ENCODE measurements at places on chromosomes 1 and 21.

GRCh38 chr1:118960026-118960561, 28.0 kb downstream of the TBX15 start:
- peak; percentile 52 for DNase-seq

- peak; percentile 78 for DNase-seq
Observed at GRCh38 chr1:41739061-41739955, 179.4 kb downstream of the HIVEP3 start.

- DNase-seq: peak; percentile 43
Observed at GRCh38 chr21:26777166-26777565, 68.0 kb downstream of the ADAMTS1 start.

GRCh38 chr21:15875286-15875685, 145.5 kb downstream of the USP25 start:
- DNase-seq: no peak

DNA sequence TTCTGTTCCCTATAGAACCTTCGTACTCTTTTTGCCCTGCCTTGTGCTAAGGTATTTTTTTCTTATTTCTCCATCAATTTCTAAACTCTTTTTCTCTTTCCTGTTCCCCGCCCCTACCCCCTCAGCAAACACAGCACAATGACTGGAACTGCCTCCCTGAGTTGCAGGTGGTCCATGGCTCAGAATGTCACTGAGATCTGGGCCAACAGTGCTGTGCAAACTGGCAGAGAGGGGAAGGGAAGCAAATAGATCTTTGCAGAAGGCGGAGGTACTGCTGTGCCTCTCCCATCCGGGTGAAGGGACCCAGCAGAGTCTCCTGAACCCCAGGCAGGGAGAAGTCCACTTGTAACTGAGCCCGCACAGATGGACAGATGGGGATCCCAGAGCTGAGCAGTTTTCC, 32.6 kb upstream of the A3GALT2 start:
- DNase-seq: no peak

DNA sequence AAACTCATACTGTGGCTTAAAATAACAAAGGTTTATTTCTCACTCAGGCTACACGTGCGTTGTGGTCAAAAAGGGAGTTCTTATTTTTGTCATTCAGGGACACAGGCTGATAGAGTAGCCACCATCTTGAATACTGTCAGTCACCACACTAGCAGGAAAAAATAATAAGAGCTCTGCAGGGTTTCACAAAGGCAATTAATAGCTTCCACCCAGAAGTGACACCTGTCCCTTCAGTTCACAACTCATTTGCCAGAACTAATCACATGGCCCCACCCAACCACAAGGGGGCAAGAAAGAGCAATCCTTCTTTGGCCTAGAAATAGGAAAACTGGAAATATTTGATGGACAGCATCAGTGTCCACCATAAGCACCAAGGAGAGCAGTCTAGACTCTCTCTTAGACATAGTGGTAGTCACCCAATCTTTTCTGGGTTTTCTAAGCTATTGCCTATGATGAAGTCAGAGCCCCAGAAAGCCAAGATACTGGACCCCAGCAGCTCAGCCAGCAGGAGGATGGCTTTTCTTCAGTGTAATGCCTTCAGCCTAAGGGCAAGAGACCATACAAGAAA, 8.2 kb downstream of the HAPLN2 start:
- DNase-seq: peak; percentile 53

GRCh38 chr1:109191377-109191776, 22.3 kb upstream of the SARS1 start:
- DNase-seq: no peak

DNA sequence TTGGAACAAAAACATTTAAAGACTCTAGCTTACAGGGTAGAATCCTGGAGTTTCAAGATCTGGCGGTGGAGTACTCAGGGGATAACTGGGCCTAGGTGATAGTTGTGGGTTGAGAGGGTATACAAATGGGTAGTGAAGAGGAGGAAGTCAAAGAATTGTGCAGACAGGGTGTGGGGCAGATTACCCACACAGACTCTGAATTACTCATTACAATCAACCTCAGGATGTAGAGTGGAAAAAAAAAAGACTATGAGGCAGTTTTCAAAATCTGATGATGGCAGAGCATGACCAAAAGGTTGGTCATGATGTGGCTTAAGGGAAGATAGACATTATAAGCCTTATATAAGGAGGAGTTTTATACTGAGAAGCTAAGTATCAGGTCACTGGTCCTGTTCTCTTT, 44.1 kb upstream of the GLIS1 start:
- DNase-seq: peak; percentile 23

- peak; percentile 21 for DNase-seq
Observed at GRCh38 chr1:56617141-56617540, 28.0 kb upstream of the PRKAA2 start.

GRCh38 chr1:233042834-233043233, 92.4 kb downstream of the NTPCR start:
- no peak for DNase-seq

DNA sequence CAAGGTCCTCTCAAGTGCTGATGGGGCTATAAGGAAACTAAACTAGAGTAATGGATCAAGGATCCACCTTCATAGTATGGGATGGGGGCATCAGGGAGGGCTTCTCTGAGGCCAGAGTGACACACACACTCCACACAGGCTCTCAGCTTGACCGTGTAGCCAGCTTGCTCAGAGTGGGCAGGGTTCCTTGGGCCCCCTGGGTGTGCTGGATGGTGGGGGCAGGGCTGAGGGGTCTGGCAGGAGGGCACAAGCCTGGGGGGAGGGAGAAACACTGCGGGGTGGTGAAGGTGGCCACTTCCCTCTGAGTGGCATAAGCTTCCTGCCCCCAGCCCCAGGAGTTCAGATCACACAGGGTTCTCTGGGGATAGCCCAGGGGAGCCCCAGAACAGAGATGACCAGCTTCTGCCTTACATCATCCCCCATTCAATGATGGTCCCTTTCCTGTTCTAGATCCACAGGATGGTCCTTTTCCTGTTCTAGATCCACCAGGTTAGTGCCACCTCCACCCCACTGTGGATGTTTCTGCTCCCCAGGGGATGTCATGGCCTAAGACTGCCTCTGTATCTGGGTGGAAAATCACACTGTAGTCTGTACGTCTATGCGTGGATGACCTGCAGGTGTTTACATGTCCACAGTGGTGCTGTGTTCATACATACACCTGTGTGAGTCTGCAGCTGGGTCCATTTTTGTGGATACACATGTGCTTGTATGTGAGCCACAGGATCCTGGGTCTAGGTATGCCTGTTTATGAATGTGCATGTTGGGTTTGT, 525.0 kb downstream of the PTPRU start:
- DNase-seq: no peak

GRCh38 chr1:94329986-94330385, 88.2 kb upstream of the ABCD3 start:
- peak; percentile 70 for DNase-seq

GRCh38 chr1:234395297-234395696, 22.0 kb downstream of the COA6 start:
- no peak for DNase-seq

- DNase-seq: peak; percentile 23
Observed at GRCh38 chr1:239952348-239953308, 139.1 kb upstream of the FMN2 start.

DNA sequence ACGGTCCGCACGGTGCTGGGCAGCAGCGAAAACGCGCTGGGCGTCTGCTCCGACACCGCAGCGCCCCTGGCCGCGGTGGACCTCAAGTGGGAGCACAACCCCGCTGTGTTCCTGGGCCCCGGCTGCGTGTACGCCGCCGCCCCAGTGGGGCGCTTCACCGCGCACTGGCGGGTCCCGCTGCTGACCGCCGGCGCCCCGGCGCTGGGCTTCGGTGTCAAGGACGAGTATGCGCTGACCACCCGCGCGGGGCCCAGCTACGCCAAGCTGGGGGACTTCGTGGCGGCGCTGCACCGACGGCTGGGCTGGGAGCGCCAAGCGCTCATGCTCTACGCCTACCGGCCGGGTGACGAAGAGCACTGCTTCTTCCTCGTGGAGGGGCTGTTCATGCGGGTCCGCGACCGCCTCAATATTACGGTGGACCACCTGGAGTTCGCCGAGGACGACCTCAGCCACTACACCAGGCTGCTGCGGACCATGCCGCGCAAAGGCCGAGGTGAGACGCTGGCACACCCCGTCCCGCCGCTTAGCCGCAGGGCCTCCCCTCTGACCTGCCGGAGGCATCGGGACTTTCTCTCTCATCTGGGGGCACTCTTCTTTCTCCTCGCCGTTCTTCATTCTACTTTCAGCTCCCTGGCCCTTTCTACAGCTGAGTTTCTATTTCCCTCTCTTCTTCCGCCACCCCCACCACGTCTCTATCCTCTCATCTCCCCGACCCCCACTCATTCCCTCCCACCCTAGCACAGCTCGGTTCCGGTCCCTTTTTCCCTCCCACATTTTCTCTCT, 1.0 kb downstream of the NPR1 start:
- DNase-seq: peak; percentile 23

DNA sequence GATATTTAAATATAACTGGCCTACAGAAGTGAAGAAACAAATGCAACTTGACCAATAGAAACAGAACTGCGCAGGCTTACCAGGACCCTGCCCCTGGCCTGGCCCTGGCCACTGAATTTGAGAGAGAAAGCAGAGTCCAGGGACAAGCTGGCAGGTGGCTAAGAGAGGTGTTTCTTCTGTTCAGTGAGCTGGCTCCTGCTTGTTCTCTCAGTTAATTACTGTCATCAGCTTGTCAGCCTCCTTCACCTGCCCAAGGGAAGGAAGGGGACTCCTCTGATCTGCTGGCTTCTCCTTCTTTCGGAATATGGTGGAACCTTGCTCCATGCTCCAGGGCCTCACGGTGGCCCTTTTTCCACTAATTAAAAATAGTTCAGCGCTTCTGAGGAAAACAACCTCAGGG, 388.4 kb downstream of the DISC1 start:
- DNase-seq: no peak

- no peak for DNase-seq
Observed at GRCh38 chr1:74674278-74675048, 871 bp upstream of the ERICH3 start.

DNA sequence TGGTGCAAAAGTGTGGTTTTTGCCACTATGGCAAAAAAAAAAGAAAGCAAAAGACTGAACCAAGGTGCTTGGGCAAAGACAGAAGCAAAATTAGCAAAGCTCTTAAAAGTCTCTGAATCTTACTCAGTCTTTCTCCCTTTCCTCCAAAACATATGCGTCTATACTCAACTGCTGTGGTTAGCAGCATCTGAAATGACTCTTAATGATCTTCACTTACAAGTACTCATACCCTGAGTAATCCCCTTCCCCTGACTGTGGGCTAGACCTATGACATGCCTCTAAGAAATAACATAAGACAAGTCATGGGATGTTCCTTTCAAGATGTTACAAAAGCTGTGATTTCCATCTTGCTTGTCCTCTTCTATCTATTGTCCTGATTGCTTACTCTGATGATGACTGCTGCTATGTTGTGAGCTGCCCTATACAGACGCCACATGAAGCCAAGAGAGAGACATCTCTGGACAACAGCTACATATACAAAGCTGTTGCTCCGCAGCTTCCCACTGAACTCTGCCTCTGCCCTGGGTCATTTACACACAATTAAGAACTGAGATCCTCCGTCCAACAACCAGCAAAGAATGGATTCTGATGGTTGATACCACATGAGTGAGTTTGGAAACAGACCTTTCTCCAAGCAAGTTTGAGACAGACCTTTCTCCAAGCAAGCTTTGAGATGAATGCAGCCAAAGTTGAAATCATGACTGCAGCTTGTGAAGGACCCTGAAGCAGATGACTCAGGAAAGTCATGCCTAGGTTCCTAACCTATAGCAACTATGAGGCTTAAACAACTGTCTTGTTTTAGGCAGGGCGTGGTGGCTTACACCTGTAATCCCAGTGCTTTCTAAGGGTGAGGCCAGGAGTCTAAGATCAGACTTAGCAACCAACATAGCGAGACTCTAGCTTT, 55.2 kb downstream of the PUM1 start:
- DNase-seq: peak; percentile 78

DNA sequence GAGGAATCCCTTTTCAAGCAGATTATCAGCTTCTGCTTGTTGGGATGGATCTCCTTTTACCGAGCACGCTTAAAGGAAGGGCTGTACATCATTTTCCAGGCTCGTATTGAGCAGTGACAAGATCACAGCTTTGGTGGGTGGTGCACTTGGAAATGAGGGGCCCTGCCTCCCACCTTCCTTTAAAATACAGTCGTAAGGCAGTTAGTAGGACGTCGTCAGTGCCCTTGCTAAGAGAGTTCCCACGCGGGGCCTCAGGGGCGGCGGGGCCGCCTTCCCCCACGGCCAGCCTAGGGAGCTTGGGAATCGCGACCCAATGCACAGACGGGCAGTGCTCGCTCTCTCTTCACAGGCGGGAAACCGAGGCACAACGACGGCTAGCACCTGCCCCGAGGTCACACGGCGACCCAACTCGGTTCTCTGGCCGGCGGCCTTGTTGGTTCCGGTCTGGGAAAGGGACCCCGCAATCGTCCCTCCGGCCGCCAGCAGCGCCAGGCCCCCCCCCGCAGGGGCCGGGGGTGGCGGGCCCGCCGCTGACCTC, 58.6 kb downstream of the H3-3A start:
- DNase-seq: no peak

DNA sequence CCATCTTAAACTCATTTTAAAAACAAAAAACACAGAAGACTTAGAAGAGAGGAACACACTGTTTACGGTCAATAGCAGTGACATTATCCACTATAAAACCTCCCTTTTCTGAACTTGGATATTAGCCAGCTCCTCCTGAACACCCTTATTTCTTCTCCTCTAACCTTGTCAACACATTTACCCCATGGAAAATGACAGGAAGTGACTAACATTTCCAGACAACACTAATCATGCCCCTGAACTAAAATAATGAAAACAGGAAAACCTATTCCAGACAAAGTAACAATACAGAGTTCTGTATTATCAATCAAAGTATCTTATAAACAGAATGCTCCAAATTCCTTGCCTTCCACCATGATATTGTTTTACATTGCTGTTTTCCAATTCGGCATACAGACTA, 45.3 kb downstream of the PALMD start:
- peak; percentile 27 for DNase-seq

- DNase-seq: no peak
Observed at GRCh38 chr1:76782809-76783208, 84.5 kb upstream of the ST6GALNAC5 start.

DNA sequence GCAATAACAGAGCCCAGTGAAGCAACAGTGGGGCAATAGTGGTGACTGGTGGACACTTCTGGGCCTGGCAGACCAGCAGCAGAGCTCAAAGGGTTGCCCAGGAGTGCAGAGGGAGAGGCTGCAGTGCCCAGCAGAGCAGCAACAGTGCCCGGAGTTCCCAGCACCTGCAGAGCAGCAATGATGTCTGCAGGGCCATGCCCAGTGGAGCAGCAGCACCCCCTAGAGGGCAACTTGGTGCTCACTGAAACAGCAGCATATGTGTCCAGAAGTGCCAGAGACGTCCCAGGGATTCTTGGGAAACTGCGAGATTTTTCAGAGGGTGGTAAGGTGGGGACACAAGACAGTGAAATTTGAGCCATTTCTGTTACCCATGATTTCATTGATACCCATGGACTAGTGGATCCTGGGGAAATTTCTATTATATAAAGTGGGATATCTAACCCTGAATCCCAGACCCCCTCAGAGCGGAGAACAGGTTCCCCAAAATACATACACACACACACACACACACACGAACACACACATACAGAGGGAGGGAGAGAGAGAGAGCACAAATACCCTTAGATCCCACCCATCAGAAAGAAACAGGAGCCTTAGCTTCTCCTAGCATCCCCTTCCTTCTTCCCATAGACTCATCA, 156.9 kb upstream of the GJB5 start:
- peak; percentile 30 for DNase-seq

- DNase-seq: no peak
Observed at GRCh38 chr1:54331843-54332463, 74.2 kb downstream of the SSBP3 start.

Measured in EL (cell line).